ENCODE measurements at places on chromosomes 16 and 17.
A peak's percentile ranks its signal among the peaks of the same experiment; 100 is the strongest.

GRCh38 chr16:67137605-67138004 is 13.2 kb downstream of the B3GNT9 start:
- peak; percentile 42 for DNase-seq

GRCh38 chr17:76685846-76686245 is 24.9 kb downstream of the MXRA7 start:
- no peak for DNase-seq

DNA sequence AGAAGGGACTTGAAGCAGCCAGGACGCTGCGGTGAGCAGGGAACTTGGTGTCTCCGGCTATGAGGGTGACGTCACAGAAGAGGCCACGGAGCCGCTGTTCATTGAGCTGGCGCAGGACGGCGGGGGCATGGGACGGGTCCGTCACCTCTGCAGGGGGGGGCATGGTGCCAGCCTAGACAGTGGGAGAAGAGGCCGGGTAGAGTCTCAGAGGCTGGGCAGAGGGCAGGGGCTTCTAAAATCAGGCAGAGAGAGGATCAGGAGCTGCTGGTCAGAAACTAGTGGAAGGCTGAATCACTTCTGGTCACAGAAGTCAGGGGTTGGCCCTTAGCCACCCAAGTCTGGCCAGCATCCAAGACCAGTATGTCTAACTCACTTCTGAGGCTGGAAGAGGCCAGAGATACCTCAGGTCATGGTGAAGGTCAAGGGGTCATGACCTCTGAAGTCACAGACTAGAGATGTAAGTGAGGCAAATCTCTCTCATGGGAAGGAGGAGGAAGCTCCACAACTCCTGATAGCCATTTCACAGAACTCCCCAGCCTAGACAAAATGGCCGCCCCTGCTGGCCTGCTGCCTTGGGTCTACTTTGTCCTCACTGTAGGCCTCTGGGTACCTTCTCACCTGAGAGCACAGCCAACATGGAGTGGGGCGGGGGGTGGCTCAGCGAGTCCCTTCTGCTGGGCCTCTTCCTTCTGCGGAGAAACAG is 12.6 kb downstream of the ZBTB4 start:
- DNase-seq: no peak

DNA sequence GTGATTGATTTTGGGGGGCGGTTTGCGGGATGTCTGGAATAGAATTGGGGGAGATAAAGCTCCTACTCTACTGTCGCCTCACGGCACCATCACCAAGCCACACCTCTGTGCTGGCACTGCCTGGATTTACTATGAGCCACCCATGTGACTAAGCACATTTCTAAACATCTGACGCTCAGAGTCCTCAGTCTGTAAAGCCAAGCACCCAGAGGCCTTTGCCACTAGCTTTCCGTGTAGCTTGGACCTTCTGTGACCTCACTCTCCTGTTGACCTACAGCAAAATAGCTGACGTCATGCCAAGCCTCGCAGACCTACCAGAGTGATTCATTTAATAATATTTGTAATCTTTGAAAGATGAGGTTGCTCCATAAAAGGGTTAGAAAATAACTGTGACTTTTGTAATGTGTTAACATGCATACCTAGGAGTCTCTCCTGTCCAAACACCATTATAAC is 38.5 kb upstream of the MYOCD start:
- DNase-seq: no peak

- DNase-seq: no peak
These were observed 541 bp downstream of the ZNF18 start for GRCh38 chr17:11996722-11997146.

GRCh38 chr16:81668243-81669097 is 110.6 kb upstream of the PLCG2 start:
- no peak for DNase-seq

DNA sequence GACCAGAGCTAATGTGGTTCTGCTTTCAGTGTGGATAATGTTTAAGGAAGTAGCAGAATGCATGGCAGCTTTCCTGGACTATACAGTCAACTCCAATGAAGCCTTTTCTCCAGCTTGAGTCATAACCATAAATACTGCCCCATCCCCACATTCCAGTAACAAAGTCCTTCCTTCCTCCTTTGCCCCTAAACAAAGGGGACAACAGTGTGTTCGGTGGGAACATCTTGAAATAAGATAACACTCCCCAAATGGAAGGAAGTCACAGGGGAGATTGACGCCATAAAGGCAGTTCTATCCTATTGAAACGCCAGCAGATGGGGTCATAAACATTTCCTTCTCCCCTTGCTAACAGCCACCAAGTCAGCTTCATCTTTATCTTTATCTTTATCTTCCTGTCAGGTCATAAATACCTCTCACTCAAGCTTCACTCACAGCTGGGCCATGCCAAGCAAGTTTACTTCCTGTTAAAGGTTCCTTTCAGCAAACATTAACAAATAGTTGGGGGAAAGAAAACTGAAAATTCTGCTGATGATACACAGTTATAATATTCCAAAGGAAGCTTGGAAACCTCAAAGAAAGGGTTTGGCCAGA is 136.7 kb downstream of the SNX11 start:
- no peak for DNase-seq

GRCh38 chr17:5665164-5665563 is 80.9 kb upstream of the NLRP1 start:
- DNase-seq: no peak

DNA sequence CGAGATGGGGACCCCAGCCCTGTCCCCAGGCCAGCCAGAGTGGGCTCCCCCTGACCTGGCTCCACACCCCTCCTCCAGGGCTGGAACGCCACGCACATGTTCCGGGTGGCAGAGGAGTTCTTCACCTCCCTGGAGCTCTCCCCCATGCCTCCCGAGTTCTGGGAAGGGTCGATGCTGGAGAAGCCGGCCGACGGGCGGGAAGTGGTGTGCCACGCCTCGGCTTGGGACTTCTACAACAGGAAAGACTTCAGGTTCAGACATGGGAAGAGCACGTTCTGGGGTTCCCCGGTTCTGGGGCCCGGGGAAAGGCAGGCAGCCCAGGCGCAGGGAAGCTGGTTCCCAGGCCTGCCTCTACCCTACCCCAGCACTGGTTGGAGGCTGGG is 4.6 kb downstream of the ACE start:
- DNase-seq: no peak

- DNase-seq: no peak
These were observed 29.4 kb downstream of the CCR7 start for GRCh38 chr17:40535924-40536294.

DNA sequence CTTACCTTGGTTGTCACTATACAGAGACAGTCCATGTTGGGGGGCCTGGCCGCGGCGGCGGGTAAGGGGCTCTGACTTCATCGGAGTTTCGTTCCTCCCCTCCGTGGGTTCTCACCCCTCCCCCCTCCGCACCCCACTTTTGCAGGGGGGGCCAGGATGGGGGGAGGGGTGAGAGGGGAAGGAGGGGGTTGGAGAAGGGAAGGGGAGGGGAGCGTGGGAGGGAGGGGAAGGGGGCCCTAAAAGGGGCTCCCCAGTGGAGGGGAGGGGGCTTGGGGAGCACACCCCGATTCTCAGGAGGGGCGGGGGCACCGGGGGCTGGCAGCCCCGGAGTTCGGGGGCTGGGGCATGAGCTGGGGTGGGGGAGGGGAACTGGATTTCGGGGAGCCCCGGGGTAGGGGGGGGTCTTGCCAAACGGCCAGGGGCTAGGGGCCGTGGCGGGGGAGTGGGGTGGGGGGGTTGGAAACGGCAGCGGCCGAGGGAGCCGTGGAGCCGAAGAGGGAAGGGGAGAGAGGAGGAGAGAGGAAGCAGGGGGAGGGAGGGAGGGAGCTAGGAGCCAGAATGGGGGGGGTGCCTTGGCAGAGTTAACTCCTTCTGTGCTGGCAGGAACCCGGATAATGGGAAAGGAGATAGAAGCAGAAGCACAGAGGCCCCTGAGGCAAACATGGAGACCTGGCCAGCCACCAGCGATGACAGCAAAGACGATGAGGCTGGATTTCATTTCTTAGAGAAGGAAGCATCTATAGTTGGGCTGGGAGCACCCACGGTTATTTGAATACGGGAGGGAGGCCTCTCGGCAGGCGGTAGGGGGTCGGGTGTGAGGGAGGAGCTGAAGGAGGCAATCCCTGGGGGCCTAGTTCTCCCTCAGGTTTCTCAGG is 2.3 kb downstream of the DLG4 start:
- peak; percentile 59 for DNase-seq

DNA sequence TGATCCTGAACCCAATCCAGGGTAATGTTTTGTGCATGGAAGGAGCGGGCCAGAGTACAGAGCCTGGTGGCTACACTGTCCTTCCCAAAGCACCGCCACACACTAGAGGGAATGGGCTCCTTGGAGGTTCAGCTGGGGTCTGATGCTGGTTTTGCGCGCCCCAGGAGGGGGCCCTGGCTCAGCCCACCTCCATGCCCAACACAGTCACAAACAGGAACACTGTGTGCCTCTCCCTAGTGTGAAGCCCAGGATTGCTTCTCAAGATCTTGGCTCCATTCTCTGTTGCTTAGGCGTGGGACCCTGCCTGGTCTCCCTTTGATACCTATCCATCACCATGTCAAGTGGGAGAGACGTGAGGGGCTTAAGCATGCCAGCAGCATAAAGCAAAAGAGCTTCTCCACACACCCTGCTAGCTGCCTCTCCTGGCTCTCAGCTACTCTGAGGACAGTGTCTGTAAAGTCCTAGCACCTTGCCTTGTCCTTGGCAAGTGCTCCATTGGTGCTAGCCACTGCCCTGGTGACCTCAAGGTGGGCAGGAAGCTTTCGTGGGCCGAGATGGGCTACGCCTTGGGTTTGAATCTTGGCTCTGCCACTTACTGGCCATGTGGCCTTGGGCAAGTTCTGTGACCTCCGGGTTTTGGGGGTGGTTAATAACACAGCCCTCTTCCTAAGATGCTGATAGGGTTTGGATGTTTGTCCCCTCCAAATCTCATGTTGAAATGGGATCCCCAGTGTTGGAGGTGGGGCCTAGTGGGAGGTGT is 122.2 kb downstream of the C16orf78 start:
- DNase-seq: no peak

GRCh38 chr17:44146375-44147346 is 4.9 kb downstream of the HROB start:
- DNase-seq: no peak

DNA sequence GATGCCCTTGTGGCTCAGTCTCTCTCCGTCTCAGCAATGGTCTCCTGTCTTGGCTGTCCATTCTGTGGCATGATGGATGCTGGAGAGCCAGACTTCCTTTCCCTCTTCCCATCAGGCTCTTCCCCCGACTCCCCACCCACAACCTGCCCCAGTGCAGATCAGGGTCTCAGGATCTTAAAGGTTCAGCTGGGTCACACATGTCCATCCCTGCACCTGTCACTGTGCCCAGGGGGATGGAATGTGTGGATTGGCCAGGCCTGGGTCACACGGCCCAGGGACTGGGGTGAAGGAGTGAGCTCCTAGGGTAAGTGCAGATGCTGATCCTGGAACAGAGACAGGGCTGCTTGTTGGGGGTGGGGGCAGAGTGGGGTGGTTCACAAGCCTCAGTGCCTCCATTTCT is 23.0 kb downstream of the ADGRG5 start:
- DNase-seq: no peak

DNA sequence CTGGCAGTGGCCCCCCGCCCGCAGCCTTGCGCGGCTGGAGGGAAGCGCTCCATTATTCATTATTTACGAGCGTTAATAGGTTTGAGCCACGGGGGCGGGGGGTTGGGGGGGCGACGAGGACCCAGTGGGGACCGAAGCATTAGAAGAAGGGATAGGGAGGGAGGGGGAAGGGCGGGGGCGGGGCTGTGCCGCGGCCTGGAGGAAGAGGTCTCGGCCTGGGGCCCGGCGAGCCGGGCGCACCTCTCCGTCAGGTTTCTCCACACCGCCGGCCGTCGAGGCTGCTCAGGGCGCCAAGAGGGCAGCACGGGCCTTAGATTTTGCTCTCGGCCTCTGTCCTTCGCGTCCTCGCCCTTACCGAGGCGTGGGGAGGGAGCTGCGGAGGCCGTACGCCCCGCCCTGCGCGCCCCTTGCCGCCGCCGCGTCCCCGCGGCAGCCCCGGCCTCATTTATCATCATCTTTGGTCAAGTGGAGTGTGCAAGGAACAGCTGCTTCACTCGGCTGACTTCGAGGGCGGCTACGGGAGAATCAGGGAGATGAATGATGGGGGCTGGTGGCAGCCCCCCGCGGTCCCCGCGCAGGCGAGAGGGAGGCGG is 54.2 kb downstream of the SREBF1 start:
- DNase-seq: peak; percentile 68

DNA sequence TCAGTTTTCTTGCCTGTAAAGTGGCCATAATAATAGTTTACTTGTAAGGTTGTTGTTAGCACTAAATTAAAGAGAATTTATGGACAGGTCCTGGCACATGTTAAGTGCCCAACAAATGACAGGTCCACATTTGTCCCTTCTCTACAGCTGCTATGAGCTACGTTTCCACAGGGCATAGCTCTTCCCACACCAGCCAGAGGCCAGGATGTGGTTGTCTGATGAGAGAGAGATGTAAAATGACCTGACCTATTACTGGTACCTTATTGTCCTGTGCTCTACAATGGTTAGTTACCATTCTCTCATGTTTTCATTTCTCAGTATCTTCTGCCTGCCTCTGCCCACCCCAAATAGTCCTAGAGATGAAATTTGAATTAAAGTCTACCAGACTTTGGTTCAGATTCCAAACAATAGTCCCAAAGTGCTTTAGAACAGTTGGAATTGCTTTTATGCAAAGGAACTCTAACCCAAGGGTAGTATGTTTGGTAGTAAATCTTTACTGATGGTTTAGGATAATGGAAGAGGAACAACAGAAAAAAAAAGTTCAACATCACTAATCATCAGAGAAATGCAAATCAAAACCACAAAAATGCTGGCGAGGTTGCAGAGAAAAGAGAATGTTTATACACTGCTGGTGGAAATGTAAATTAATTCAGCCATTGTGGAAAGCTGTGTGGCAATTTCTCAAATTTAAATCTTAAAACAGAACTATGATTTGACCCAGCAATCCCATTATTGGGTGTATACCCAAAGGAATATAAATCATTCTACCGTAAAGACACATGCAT is 57.1 kb upstream of the ANKFN1 start:
- DNase-seq: no peak

- no peak for DNase-seq
These were observed 20.1 kb downstream of the COX11 start for GRCh38 chr17:54948380-54948779.

- DNase-seq: no peak
These were observed 48.5 kb downstream of the CRISPLD2 start for GRCh38 chr16:84868328-84868727.

DNA sequence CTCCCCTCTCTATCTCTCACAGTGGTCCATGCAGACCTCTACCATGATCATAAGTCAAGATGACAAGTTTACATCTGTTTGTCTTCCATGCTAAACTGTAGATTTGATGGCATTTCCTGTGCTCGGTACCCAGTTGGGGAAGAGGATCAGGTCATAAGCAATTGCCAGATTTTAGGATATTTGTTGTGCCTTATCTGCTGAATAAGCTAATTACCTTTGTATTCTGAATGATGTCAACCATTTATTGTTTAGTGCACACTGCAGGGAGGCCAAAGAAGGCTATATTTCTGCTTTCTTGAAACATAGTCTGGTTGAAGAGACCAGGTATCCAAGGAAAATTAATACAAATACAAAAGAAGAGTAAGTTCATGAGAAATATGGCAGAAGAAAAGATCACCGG is 5.8 kb upstream of the ALDOC start:
- no peak for DNase-seq

- no peak for DNase-seq
These were observed 117.9 kb upstream of the MYOCD start for GRCh38 chr17:12547831-12548230.
